ENCODE measurements at places on chromosomes 11 and 22.
A peak's percentile ranks its signal among the peaks of the same experiment; 100 is the strongest.

DNA sequence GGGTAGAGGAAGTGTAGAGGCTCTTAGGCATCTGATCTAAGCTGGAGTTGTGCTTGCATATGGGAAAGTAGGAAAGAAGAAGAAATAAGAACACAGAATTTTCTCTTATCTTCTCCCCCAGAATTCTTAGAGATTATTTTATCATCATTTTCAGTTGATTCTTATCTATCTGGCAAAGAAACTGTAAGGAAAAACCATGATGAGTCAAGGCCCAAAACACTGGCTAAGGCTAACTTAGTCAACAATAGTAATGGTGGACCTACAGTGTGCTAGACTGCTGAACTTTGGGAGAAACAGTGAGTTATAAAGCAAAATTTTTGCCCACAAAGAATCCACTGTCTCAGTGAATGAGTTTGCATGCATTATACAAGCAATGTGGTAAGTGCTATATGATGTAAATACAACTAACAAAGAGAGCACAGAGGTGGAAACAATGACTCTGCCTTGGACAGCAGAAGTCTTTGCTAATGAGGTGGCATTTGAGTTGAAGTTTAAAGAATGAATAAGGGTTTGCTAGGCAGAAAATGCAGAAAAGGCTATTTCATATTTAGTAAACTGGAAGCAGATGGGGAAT is 344.5 kb upstream of the PLET1 start:
- DNase-seq = no peak
- H3K27ac ChIP-seq = no peak overlapping the region
- H3K27me3 ChIP-seq = peaks cover 21% of the 10 kb centered on the region
- no peaks in the 10 kb centered on the region for H3K36me3 ChIP-seq
- H3K4me3 ChIP-seq = no peak overlapping the region
- H3K4me1 ChIP-seq = no peaks in the 10 kb centered on the region

DNA sequence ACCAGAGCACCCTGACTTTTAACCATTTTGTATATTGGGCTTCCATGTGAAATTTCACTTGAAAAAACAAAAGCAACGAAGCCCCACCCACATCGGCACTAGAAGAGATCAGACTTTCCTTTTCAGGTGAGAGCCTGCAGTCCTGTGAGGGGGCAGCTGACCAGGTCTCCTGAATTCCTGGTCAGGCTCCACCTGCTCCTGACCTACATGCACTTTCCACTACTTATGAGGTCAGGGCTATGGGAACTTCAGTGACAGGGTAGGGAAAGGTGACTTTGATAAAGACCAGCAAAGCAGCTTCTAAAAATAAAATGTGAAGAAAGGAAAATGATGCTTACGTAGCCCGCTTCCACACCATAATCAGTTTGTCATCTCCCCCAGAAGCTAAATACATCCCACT is 24.7 kb downstream of the HIRA start:
- peaks cover 3% of the 10 kb centered on the region for H3K27me3 ChIP-seq
- peaks cover 8% of the 10 kb centered on the region for H3K36me3 ChIP-seq
- H3K27ac ChIP-seq = peak overlapping the region; percentile 24
- no peak overlapping the region for H3K4me3 ChIP-seq
- DNase-seq = no peak
- peaks cover 18% of the 10 kb centered on the region for H3K4me1 ChIP-seq

DNA sequence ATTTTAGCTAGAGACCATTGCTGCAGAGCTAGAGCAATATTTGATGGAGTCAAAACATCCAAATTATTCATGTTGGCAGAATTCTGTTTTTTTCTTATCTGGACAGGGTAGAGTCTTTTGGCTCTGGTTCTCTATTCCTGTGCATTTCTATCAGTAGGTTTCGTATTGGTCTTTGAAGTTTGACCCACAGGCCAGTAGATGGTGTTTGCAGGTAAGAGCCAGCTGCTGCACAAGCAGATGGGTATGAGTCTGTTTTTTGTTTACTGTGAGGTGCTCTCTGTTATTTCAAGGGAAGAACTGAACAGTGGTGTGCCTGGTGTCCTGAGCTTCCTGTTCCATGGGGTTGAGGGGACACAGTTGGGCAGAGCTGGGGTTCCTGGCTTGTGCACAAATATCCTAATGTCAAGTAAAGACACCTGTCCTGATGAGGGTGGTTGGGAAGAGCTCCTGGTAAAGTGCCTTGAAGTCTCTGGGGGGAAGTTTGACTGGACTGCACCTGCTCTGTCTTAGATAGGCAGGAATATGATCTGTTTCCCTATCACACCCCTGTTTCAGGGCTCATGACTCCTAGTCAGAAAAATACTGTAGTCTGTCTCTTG is 34.0 kb upstream of the SLC22A25 start:
- DNase-seq = no peak
- H3K4me1 ChIP-seq = no peaks in the 10 kb centered on the region
- H3K27ac ChIP-seq = no peak overlapping the region
- H3K36me3 ChIP-seq = no peaks in the 10 kb centered on the region

GRCh38 chr11:130865774-130866114 is 50.5 kb downstream of the SNX19 start:
- DNase-seq = no peak
- H3K27me3 ChIP-seq = no peaks in the 10 kb centered on the region
- H3K27ac ChIP-seq = no peak overlapping the region
- H3K4me1 ChIP-seq = peaks cover 5% of the 10 kb centered on the region
- H3K36me3 ChIP-seq = peaks cover 8% of the 10 kb centered on the region

DNA sequence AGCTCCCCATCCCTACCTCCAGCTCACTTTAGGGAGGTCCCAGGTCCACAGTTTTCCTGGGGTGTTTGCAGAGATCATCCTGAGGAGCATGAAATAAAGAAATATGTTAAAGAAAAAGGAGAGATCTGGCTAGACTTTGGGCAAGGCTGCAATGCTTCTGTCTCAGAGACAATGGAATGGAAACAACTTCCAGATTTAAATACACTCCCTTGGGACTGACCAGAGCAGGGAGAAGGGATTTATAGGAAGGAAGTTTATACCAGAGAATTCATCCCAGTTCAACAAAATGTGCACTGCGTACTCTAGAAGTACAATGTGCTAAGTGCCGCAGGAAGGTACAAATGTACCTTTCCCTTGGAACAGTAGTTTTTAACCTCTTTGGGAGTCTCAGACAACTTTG is 40.4 kb downstream of the ETS1 start:
- H3K4me3 ChIP-seq = peak overlapping the region; percentile 46
- H3K4me1 ChIP-seq = peaks cover 52% of the 10 kb centered on the region
- no peaks in the 10 kb centered on the region for H3K27me3 ChIP-seq
- no peaks in the 10 kb centered on the region for H3K36me3 ChIP-seq
- peak overlapping the region; percentile 85 for H3K27ac ChIP-seq

DNA sequence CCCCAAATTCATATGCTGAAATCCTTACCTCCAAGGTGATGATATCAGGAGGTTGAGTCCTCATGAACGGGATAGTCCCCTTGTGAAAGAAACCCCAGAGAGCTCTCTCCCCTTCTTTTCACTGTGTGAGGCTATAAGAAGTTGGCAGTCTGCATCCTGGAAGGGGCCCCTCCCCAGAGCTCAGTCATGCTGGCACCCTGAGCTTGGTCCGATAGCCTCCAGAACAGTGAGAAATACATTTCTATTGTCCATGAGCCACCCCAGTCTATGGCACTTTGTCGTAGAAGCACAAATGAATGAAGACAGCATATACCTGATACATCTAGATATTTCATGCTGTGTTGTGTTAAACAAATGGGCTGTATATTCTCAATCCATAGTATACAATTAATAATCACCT is 81.1 kb upstream of the CRTAM start:
- DNase-seq = no peak
- H3K27ac ChIP-seq = peak overlapping the region; percentile 16
- H3K36me3 ChIP-seq = no peaks in the 10 kb centered on the region
- H3K4me3 ChIP-seq = no peak overlapping the region

GRCh38 chr11:69770540-69770939 is 4.6 kb downstream of the FGF4 start:
- DNase-seq = no peak
- H3K4me3 ChIP-seq = no peak overlapping the region
- no peak overlapping the region for H3K27ac ChIP-seq
- no peaks in the 10 kb centered on the region for H3K4me1 ChIP-seq
- no peaks in the 10 kb centered on the region for H3K27me3 ChIP-seq
- H3K36me3 ChIP-seq = no peaks in the 10 kb centered on the region

Data from immature natural killer cell (primary cell).